ENCODE measurements at places on chromosomes 2 and 18.

DNA sequence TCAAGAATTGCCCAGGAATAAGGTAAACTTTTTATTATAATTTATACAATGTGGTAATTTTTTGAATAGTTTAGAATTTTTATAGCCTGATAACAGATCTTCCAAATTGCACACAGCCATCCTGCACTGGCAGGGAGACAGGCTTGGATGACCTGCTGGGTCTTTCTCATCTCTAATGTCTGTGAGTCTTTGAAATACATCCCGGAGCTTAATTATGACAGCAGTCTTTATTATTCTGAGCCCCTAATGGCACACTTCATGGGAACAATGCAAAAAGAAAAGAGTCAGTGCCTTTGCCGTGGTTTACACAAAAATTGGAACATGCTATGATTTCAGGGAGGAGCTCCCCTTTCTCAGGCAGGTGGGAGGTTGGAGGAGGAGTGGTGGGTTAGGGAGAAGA lies 71.0 kb downstream of the TMEM182 start:
- no peak for DNase-seq

DNA sequence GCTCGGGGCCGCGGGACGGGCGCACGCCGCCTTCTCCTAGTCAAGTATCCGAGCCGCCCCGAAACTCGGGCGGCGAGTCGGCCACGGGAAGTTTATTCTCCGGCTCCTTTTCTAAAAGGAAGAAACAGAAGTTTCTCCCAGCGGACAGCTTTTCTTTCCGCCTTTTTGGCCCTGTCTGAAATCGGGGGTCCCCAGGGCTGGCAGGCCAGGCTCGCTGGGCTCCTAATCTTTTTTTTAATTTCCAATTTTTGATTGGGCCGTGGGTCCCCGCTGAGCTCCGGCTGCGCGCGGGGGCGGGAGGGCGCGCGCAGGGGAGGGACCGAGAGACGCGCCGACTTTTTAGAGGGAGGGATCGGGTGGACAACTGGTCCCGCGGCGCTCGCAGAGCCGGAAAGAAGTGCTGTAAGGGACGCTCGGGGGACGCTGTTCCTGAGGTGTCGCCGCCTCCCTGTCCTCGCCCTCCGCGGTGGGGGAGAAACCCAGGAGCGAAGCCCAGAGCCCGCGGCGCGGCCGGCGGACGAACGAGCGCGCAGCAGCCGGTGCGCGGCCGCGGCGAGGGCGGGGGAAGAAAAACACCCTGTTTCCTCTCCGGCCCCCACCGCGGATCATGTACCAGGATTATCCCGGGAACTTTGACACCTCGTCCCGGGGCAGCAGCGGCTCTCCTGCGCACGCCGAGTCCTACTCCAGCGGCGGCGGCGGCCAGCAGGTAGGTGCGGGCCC lies 617 bp downstream of the FOSL2 start:
- DNase-seq, result no peak

- no peak for DNase-seq
Measured at GRCh38 chr2:205754924-205755321, 72.6 kb downstream of the NRP2 start.

- no peak for DNase-seq
Measured at GRCh38 chr2:42924418-42924886, 132.1 kb upstream of the HAAO start.

- no peak for DNase-seq
Measured at GRCh38 chr18:75226286-75226955, 15.8 kb downstream of the TSHZ1 start.

GRCh38 chr2:49044350-49045079 lies 109.8 kb downstream of the FSHR start:
- no peak for DNase-seq

DNA sequence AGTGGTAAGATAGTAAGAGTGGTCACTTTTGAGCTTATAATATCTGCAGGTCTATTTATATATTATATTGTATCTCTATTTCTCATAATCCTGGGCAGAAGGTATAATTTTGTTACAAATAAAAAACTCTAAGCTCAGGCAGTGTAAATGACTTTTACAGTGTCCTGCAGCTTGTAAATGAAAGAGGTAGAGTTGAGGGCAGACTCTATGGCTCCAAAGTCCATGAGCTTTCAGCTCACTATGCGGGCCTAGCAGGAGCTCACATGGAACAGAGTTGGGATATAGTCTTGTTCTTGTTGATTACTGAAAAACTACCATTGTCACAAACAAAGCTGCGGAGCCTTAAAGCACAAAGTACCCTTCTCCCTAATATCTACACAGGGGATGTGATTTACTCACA lies 361.4 kb downstream of the LNPK start:
- DNase-seq, result no peak

DNA sequence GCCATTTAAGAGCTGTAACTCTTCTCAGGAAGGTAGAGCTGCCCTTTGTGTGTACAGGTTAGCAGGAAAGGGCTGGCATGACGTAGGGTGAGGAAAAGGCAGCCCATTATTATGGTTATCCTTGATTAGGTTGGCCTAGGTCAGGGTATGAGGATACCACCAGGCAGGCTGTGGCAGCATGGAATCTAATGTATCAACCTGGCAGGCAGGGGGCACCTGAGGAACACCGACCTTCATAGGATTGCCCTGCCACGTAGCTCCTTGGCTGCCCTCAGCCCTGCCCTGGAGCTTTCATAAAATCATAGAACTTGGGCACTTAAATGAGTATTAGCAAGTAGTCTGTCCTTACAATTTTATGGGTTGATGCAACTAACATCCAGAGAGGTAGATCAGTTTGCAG lies 261.6 kb downstream of the LTBP1 start:
- DNase-seq, result no peak

DNA sequence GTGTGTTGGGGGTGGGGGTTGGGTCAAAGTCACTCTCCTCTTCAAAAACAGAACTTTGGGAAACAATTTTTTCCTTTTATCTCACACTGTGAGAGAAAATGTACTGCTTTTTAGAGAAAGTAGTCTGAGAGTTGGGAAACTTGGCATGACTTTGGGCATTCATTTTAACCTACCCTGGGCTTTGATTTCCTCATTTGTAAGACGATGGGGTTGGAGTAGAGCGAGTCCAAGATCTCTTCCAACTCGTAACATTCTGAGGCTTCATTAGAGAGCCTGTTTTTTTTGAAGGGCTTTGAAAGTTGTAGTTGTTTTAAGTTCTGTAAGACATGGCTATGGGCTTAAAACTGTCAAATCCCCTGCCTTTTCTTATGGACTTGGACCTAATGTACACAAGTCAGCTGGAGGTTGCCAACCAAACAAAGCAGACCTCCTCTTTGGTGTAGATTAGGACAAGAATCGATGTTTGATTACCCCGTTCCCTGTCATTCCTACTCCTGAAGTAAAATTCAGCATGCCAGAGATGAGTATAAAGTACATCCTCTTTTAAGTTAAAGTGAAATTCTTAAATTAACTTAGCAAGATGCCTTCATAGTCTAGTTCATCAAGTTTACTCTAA lies 8.4 kb downstream of the PHLPP1 start:
- no peak for DNase-seq

GRCh38 chr2:184455624-184456023 lies 142.7 kb upstream of the ZNF804A start:
- no peak for DNase-seq

DNA sequence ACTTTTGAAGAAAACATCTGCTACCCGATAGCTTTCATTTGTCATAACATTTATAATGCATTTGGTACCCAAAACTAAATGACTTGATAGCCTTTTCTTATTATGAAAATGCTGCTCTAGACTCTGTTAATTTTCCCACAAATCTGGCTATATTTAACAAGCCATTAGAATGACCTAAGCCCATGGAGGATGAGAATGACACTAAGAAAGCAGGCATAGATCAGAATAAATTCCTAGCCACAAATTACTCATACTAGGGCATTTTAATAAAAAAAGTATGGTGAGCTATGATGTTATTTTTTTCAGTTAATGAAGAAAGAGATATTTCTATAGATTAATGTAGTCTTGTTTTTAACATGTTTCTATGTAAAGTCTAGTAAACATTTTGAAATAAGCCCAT lies 1728.3 kb downstream of the SUCLG1 start:
- DNase-seq, result no peak

- no peak for DNase-seq
Measured at GRCh38 chr2:129781749-129782632, 197.5 kb upstream of the RAB6C start.

GRCh38 chr18:79436556-79437275 lies 41.0 kb downstream of the NFATC1 start:
- no peak for DNase-seq

- no peak for DNase-seq
Measured at GRCh38 chr2:3604991-3605961, 10.4 kb downstream of the COLEC11 start.

DNA sequence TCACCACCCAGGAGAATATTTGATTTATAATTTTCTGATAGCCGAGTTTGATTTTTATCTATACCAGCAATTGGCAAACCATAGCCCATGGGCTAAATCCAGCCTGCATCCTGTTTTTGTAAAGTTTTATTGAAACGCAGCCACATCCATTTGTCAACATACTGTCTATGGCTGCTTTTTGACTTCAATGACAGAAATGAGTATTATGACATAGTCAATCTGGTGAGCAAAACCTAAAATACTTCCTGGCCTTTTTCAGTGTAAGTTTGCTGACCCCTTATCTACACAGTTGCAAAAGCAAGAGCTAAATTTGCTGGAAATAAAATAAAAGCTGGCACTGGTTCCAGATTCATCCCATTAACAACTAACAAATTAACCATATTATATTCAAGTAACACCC lies 79.8 kb upstream of the SLC25A52 start:
- no peak for DNase-seq
